ENCODE measurements at places on chromosomes 1 and 21.

GRCh38 chr1:40635763-40636500 is 29.6 kb downstream of the RIMS3 start:
- DNase-seq: no peak

DNA sequence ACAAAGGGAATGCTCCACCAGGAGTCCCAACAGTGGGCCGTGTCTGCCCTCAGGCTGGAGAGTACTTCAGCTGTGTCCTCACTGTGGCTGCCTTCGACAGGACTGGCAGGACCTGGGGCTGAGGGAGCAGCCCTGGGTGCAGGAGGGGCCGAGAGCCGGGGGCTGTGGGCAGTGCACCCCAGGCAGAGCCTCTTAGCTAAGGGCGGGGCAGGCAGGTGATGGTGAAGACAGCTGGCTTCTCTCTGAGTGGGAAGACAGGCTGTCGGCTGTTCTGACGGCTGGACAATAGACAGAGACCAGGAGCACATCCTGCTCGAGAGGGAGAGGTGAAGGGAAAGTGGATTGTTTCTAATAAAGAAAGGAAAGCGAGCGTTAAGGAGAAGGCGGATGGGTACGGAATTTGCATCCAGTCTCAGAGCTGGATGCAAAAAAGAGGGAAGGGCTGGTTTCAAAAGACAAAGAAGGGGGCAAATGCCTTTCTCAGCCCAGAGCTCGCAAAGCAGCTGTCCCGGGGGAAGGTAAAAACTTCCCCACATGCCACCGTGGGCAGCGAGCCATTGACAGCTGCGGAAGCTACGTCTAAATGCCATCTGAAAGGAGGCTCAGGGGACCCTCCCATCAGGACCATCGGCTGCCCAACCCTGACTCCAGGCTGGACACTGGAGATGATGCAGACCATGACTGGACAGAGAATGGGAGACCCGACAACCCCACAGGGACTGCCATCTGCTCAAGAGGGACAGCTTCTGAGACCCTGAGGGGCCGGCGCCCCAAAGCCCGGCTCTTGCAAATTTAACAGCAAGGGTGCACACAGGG is 92.0 kb downstream of the STUM start:
- DNase-seq: no peak

DNA sequence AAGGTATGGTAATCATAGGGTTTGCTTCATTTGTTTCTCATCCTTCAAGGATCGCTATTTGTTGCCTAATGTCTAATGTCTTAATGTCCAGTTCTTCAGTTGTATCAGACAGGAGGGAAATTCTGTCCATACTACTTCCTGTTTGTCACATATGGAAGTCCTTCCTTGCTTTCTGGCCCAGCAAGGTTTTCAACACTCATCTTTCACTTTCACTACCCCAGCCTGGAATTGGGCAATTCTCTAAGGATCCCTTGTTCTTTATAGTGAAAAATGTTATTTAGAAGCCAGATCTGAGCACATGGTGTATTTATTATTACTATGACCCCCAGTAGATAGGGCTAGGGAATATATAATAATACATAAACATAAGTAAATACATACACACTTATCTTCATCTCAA is 50.6 kb upstream of the SLC35A3 start:
- no peak for DNase-seq

GRCh38 chr21:27827972-27828371 is 861.1 kb upstream of the ADAMTS5 start:
- no peak for DNase-seq

DNA sequence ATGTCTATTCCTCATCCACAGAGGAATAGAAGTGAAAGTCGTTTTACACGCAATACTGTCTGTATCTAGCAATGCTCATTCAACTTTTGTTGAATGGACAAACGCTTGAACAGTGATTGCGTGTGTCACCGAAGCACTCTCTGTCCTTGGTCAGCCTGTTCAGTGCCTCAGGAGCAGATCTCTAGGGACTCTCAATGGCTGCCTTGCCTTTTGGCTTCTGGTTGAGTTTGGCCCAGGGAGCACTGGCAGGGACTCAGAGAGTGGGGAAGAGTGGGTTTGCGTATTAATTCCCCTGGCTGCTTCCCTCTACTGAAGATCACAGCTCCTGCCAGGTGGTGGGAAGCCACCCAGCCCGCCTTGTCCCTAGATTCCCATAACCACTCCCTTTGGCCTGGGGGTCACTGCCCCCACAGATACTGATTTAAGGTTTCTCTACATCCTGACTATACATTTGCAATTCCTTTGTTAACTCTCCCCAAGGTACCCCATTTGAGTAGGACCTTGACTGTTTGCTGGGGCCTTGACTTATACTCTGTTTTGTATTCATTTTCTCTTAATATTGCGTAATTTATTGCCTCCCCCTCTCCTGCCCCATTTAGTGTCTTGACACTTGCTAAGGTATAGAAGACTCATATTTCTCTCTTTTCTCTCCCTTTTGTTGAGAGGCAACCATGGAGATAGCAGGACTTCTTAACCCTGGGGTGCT is 61.7 kb upstream of the USP24 start:
- no peak for DNase-seq

GRCh38 chr1:55789466-55789865 is 574.3 kb upstream of the USP24 start:
- DNase-seq: no peak

- DNase-seq: no peak
Observed at GRCh38 chr1:202662081-202662480, 48.2 kb downstream of the SYT2 start.

GRCh38 chr1:241614572-241614971 is 25.6 kb downstream of the CHML start:
- DNase-seq: no peak

DNA sequence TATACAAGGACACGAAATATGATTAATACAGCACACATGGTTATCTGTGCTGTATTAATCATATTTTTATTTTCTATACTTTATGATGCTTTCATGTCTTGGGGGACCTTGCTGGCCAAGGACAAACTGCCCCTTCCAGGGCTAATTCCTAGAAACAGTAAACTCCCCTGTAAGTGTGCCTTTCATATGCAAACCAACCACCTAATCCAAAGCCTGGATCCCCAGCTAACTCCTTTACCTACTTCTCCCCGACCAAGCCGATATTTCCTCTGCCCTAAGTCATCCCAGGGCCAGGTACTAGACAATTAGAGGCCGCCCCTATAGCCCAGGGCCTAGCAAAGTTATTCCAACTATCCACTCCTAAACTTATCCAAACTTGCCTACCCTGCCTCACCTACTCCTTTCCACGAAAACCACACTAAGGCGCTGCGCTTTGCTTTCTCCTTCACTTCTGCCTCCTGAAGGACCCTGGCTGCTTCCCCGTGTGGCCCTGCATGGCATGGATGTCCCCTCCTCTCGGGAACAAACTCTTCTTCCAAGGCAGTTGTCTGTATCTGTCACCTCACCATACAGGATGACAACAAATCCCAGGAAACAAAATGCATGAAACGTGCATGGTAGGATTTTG is 10.2 kb downstream of the SH3BP5L start:
- DNase-seq: no peak

DNA sequence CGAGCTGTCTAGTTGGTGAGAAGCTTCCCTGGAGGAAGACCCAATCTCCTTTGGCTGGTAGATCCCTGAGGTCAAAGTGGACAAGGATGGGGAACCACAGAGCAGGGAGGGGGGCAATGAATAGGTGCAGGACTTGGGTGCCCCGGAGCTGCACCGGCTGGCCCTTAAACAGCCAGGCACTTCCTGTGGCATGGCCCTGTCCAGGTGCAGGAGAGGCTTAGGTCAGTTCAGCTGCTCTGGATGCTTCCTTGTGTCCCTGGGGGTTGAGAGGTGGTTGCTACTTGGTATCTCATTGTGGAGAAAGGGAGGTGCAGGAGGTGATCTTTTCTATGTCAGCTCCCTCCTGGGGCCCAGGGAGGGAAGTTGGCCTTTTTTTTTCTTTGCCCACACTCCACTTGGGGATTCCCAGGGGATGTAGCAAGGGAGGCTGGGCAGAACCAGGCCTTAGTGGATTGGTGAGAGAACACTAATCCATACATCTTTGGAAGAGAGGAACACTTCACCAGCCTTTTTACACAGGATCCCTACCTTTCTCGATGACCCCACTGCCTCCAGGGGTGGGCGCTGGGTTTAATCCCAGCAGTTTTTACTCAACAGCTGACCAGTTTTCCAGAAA is 1.2 kb upstream of the ST3GAL3 start:
- DNase-seq: no peak
